Stimulated activated CD8-positive, alpha-beta memory T cell treated with anti-CD3 and anti-CD28 coated beads, Interleukin-12 subunit alpha, Interleukin-12 subunit beta, amount 100 ng/mL, for 1 hour (primary cell): ENCODE measurements at places on chromosomes 1 and 21.

- DNase-seq: no peak
Measured at GRCh38 chr1:172966844-172967540, 83.7 kb downstream of the TNFSF18 start.

- no peak for DNase-seq
Measured at GRCh38 chr21:27423038-27423437, 456.1 kb upstream of the ADAMTS5 start.

DNA sequence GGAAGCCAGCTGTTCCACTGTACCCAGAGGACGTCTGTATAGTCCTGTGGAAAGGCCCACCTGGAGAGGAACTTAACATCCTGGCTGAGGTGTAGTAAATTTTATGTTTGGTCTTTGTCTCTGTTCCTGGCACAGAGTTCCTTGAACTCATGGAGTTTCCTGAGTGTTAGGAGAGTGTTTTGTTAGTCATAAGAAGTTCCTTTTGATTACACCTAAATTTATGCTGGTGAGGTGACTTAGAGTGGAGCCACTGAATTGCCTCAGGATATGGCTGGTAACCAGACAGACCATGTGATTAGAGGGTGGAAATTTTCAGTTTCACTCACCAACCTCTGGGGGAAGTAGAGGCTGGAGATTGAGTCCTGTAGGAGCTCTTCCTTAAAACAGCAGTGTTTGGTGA, 57.9 kb downstream of the RASAL2 start:
- no peak for DNase-seq

- no peak for DNase-seq
Measured at GRCh38 chr1:205271277-205271676, 43.5 kb downstream of the TMCC2 start.

GRCh38 chr1:43062527-43063095, 103.9 kb upstream of the SLC2A1 start:
- no peak for DNase-seq

- no peak for DNase-seq
Measured at GRCh38 chr1:64775113-64775512, 30.2 kb downstream of the RAVER2 start.

GRCh38 chr1:220084460-220084859, 5.1 kb downstream of the BPNT1 start:
- DNase-seq: no peak

DNA sequence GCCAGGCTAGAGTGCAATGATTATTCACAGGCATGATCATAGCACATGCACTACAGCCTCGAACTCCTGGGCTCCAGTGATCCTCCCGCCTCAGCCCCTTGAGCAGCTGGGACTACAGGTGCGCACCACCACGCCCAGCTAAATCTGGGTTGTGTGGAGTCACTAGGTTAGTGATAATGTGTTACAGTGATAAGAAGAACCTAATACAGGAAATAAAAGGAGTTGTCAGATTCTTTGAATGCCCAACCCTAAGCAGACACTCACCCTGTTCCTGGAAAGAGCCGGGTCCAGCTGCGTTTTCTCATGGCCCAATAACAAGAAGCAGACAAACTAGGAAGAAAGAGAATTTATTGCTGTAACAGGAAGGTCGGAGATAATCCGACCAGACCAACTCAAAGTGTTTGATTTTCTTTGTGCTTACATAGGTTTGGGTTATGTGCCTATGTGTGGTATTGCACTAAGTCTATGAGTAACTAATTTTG, 8.8 kb downstream of the IFNGR2 start:
- DNase-seq: no peak

DNA sequence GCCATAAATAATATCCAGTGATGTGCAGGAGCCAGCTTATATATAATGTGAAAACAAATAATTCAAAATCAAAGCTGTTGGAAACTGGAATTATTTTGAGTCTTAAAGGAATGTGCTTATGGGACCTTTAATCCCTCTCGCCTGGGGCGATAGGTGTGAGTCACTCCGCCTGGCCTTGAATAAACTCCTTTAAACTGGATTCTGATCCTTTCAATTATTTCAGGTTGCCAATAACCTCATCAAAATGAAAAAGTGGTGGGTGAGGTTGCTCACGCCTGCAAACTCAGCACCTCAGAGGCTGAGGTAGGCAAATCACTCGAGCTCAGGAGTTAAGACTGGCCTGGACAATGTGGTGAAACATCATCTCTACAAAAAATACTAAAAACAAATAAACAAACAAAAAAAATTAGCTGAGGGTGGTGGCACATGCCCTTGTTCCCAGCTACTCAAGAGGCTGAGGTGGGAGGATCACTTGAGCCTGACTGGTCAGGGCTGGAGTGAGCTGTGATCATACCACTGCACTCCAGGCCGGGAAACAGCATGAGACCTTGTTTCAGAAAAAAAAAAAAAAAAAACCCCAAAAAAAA, 11.4 kb upstream of the SLC2A5 start:
- DNase-seq: no peak

GRCh38 chr1:168427051-168427450, 116.7 kb downstream of the XCL2 start:
- no peak for DNase-seq

GRCh38 chr1:57494530-57495079, 70.7 kb upstream of the DAB1 start:
- DNase-seq: no peak

GRCh38 chr1:10866321-10867093, 70.1 kb upstream of the CASZ1 start:
- no peak for DNase-seq

- no peak for DNase-seq
Measured at GRCh38 chr1:55774446-55774845, 559.3 kb upstream of the USP24 start.

- no peak for DNase-seq
Measured at GRCh38 chr1:93758842-93759515, 77.3 kb upstream of the BCAR3 start.

DNA sequence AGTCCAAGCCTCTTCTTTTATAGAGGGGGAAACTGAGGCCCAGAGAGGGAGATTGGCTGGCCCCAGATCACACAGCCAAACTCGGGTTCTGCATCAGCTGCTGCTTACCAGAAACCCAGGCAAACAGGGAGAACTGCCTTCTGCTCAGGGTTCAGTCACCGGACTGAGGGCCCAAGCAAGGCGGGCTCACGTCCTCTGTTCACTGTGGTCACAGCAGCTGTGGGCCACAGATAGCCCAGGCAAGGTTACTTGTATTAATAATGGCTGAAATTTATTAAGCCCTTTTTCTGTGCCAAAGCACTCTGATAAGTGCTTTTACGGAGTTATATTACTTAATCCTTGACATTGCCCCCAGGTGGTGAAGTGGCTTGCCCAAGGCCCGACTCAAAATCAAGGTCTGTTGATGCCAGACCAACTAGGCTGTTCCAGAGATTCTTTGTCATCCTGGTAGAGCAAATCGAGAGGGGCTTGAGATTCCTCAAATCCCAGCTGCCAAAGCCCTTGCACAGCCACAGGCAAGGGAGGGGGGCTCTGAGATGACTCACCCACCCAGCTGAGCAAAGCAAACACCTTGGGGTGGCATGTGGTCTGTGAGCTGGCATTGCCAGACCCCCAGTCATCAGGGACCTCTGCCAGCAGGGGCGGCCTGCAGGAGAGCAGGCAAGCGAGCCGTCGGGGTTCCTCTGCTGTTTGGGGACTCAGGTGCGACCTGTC, 36.5 kb downstream of the EPHB2 start:
- DNase-seq: no peak

GRCh38 chr1:93029317-93029716, 49.8 kb upstream of the MTF2 start:
- DNase-seq: no peak

- no peak for DNase-seq
Measured at GRCh38 chr21:28069450-28069923, 923.2 kb downstream of the LTN1 start.

DNA sequence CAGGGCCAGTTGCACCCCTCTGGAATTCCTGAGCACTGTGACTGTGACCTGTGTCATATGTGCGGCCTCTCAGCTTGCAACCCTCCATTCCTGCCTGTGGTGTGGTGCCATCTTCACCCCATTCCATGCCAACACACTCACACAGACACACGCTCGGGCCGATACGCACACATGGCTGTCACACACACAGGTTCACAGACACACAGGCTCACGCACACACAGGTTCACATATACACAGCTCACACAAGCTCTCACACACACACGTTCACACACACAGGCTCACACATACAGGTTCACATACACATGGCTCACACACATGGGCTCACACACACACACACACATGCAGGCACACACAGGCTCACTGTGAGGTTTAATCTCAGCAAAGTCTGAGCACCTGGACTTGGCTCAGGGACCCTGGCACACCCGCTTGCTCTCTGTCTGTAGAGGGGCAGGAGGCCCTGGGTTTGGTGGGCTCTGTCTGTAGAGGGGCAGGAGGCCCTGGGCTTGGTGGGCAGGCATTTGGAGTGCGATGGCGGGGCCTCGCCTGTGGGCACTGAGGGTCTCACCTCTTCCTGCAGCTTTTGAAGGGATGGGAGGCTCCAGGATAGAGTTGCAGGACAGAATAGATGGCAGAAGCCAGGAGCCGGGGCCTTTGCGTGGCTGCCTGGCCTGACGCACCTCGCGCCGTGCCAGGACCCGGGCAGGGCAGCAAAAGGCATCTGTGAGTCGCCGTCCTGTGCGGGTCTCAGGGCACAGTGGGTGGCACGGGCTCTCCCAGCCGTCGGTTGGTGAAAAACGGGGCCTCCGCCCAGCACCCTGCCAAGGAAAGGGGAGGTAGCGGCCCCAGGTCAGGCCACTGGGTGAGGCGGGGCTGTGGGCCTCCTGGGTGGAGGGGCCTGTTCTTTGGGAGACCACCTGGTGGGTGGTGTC, 17.1 kb downstream of the COL18A1 start:
- DNase-seq: no peak

GRCh38 chr21:18705971-18706370, 302.4 kb upstream of the TMPRSS15 start:
- no peak for DNase-seq

- DNase-seq: no peak
Measured at GRCh38 chr1:36776256-36776655, 258.1 kb downstream of the GRIK3 start.

DNA sequence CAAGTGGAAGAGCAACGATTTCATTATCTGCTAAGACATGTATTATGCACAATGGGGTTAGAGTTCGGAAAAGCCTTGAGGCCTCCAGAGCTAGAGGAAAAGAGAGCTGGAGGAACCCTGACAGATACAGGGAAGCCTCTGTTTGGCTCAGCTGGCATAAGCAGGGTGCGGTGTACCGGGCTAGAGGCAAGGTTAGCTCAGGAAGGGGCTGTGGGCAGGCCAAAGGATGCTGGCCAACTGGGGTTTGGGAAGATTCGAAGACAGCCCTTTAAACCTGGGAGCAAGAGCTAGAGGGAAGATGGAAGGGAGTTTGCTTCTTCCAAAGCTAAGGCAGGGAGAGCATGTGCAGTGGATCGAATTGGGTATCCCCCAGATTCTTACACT, 107.6 kb upstream of the TLR5 start:
- no peak for DNase-seq

DNA sequence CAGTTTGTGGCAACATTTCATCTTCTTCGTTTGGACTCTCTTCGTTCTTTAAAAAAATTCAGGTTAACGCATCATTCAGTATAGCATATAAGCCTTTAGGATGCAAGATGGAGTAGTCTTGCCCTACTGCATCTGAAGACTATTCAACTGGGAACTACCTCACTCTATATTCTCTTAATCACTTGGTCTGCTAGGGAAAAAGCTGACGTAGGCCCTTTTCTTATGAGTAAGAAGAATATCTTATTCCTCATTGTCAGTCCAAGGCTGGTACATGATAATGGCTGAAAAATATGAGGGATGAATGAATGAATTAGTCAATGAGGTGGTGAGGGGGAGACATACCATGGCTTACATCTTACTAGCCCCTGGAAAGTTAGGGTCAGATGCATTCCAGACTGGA, 294.2 kb downstream of the GPATCH2 start:
- DNase-seq: no peak

DNA sequence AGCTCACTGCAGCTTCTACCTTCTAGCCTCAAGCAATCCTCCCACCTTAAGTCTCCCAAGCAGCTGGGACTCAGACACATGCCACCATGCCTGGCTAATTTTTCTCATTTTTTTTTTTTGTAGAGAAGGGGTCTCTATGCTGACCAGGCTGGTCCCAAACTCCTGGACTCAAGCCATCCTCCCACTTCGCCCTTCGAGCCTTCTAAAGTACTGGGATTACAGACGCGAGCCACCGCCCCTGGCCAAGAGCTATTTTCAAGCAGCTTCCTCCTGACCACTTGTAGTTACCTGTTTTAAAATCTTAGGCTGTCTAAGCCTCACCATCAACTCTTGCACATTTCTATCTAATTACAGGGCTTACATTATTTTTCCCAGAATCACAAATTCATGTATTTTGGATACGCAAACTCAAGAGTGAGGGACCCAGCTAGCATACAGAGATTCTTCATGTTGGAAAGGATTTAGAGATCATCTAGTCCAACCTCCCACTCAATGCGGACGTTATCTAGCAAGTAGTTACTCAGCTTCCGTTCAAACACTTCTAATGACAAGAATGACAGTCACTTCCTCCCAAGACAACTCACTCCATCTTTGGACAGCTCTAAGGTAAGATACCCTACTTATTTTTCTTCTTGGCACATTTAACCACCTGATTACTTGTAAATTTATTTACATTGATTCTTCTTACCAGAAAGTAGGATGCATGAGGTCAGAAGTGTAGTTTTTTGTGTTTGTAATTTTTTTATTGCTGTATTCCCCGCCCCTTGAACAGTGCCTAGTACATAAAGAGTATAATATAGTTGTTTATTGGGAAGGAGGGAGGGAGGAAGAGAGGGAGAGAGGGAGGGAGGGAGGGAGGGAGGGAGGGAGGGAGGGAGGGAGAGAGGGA, 65.4 kb downstream of the LUZP1 start:
- no peak for DNase-seq
